Activated naive CD8-positive, alpha-beta T cell treated with anti-CD3 and anti-CD28 coated beads, Interleukin-2, amount 50 U/mL, for 24 hours (primary cell): ENCODE measurements at places on chromosomes 13 and 19.

DNA sequence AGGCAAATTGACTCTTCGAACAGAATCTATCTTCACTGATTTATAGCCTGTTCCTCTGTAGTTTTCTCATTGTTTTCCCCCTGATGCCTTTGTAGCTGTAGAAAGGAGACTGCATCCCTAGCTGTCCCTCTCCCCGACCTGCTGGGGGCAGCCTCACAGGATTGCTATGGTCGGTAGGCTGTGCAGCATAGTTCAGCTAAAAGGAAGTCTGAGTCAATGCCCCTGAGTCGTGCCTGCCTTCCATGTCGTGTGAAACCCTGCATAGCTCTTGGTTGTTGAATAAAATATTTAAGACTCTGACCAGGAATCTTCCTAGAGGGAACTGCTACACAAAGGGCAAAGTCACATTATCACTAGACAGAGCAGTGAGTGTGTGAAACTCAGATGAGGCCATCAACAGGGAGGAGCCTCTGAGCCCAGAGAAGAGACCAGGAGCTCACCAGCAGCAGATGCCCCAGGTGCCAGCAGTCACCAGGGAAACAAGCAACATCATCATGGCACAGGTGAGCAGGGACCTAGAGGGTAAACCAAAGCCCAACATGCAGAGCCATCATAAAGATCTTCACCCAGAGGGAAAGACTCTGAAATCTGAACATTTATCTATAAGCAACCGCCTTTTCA is 108.4 kb upstream of the NBEA start:
- H3K27me3 ChIP-seq: peaks cover 2% of the 10 kb centered on the region
- DNase-seq: no peak
- H3K27ac ChIP-seq: no peak overlapping the region
- H3K36me3 ChIP-seq: no peaks in the 10 kb centered on the region

DNA sequence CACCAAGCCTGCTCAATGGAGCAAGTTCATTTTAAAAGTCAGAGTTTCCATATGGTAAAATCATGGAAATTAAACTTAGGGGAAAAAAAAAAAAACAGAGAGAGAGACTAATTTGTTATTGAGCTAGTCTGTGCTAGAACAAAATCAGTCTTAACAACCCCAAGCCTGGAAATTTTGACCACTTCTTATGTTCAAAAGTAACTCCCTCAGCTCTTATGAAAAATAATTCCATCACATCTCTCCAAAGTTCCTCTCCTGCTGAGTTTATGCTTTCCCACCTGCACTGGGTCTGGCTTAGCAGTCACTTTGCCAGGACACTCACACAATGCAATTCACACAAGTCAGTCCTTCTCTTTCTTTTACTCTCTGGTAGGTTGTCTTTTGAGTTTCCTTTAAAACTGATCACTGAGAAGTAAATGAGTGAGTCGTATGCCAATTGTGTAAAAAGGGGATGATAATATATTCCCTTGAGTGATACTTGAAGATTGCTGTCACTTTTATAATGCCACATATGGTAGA is 92.6 kb downstream of the ENOX1 start:
- DNase-seq: no peak
- no peak overlapping the region for H3K4me3 ChIP-seq
- peak overlapping the region; percentile 50 for H3K27ac ChIP-seq
- no peaks in the 10 kb centered on the region for H3K36me3 ChIP-seq
- H3K27me3 ChIP-seq: peaks cover 18% of the 10 kb centered on the region

- no peaks in the 10 kb centered on the region for H3K4me1 ChIP-seq
- DNase-seq: no peak
- no peak overlapping the region for H3K4me3 ChIP-seq
- H3K27me3 ChIP-seq: peaks cover 2% of the 10 kb centered on the region
- no peak overlapping the region for H3K27ac ChIP-seq
Measured at GRCh38 chr13:38743466-38743865, 56.6 kb downstream of the FREM2 start.

GRCh38 chr19:15587663-15588062 is 27.4 kb upstream of the CYP4F8 start:
- H3K4me3 ChIP-seq: no peak overlapping the region
- H3K27me3 ChIP-seq: peaks cover 11% of the 10 kb centered on the region
- H3K36me3 ChIP-seq: no peaks in the 10 kb centered on the region

- peaks cover 3% of the 10 kb centered on the region for H3K4me1 ChIP-seq
- H3K27me3 ChIP-seq: peaks cover 64% of the 10 kb centered on the region
- H3K27ac ChIP-seq: no peak overlapping the region
- H3K4me3 ChIP-seq: no peak overlapping the region
- H3K36me3 ChIP-seq: no peaks in the 10 kb centered on the region
Measured at GRCh38 chr19:13505761-13506470, 363 bp downstream of the CACNA1A start.

DNA sequence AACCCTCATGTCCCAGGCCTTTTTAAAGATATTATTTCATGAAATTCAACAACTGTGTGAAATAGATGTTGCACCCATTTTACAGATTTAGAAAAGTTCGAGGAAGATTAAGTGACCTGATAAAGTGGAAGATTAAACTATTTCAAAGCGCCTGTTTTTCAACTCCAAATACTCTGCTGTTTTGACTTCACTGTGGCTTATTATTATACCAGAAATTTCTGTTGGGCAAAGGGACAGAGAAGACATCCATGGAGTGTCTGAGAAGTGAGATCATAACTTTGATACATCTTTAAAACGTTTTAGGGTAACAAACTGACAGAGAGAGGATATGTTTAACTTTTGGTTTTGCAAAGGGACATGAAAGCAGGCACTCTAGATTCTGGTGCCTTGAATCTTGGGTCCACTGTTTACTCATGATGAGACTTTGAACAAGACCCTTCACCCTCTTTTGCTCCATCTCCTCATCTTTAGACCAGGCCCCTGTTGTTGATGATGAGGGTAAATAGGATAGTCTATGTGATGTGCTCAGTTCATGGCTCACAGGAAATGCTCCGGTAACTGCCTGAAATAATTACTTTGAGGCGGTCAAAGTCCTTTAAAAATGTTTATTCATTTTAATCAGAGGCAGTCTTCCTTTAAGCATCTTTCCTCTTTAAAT is 55.4 kb downstream of the RFC3 start:
- no peak overlapping the region for H3K27ac ChIP-seq
- H3K27me3 ChIP-seq: no peaks in the 10 kb centered on the region
- H3K36me3 ChIP-seq: no peaks in the 10 kb centered on the region
- no peak for DNase-seq
- H3K4me3 ChIP-seq: no peak overlapping the region

- H3K27me3 ChIP-seq: no peaks in the 10 kb centered on the region
- no peaks in the 10 kb centered on the region for H3K36me3 ChIP-seq
- no peak overlapping the region for H3K27ac ChIP-seq
- no peak for DNase-seq
- no peak overlapping the region for H3K4me3 ChIP-seq
Measured at GRCh38 chr13:35768073-35768472, 291.6 kb upstream of the MAB21L1 start.

- DNase-seq: no peak
- peak overlapping the region; percentile 30 for H3K27ac ChIP-seq
- H3K36me3 ChIP-seq: peaks cover 42% of the 10 kb centered on the region
- H3K4me1 ChIP-seq: peaks cover 63% of the 10 kb centered on the region
Measured at GRCh38 chr13:110702591-110703526, 3.1 kb downstream of the CARS2 start.

GRCh38 chr13:39419876-39420275 is 183.1 kb downstream of the LHFPL6 start:
- no peaks in the 10 kb centered on the region for H3K4me1 ChIP-seq
- H3K4me3 ChIP-seq: no peak overlapping the region
- no peak for DNase-seq

DNA sequence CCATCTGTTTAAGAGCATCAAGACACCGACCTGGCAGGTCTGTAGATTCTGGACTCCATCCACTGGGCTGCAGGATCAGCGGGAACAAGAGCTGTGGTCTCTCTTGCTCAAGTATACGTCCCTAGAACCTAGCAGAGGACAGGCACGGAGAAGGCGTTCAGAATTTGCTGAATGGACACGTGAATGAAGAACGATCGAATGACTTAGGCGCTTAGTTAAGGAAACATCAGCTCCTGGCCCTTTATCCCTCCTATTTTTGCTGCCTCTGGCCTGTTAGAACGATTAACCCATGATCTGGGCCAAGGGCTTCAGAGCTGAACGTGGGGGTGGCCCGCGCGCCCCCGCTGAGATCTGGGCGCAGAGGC is 953 bp downstream of the DZIP1 start:
- no peak for DNase-seq
- peaks cover 51% of the 10 kb centered on the region for H3K27me3 ChIP-seq
- H3K36me3 ChIP-seq: no peaks in the 10 kb centered on the region
- no peak overlapping the region for H3K27ac ChIP-seq

GRCh38 chr13:28166257-28166656 is 27.9 kb downstream of the PAN3 start:
- no peaks in the 10 kb centered on the region for H3K27me3 ChIP-seq
- DNase-seq: no peak
- H3K36me3 ChIP-seq: peaks cover 3% of the 10 kb centered on the region
- H3K27ac ChIP-seq: no peak overlapping the region

DNA sequence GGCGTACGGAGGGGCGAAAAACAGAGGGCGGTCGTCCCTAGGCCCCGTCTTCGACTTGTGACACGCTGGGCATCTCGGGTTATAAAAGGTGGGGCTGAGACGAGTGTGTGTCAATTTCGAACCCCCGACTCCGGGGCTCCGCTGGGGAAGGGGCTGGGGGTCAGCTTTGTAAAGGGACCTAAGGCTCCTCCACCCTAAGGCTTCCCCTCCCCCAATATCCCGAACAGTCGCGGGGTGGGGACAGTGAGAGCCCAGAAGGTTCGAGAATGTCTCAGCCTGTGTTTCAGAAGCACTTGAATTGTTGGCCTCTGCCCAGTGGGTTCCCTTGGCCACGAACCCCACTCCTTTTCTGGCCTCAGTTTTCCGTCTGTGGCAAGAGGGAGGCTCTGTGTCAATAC is 450 bp downstream of the SELENOW start:
- peak overlapping the region; percentile 86 for H3K4me3 ChIP-seq
- H3K36me3 ChIP-seq: peaks cover 24% of the 10 kb centered on the region
- DNase-seq: peak; percentile 19
- H3K27me3 ChIP-seq: no peaks in the 10 kb centered on the region

- H3K4me3 ChIP-seq: peak overlapping the region; percentile 71
- H3K27ac ChIP-seq: no peak overlapping the region
- DNase-seq: peak; percentile 50
- peaks cover 38% of the 10 kb centered on the region for H3K27me3 ChIP-seq
Measured at GRCh38 chr19:55369653-55370304, 484 bp downstream of the IL11 start.

- no peak overlapping the region for H3K4me3 ChIP-seq
- no peak for DNase-seq
- H3K4me1 ChIP-seq: no peaks in the 10 kb centered on the region
- no peaks in the 10 kb centered on the region for H3K27me3 ChIP-seq
Measured at GRCh38 chr13:110063490-110064421, 243.2 kb downstream of the COL4A1 start.

DNA sequence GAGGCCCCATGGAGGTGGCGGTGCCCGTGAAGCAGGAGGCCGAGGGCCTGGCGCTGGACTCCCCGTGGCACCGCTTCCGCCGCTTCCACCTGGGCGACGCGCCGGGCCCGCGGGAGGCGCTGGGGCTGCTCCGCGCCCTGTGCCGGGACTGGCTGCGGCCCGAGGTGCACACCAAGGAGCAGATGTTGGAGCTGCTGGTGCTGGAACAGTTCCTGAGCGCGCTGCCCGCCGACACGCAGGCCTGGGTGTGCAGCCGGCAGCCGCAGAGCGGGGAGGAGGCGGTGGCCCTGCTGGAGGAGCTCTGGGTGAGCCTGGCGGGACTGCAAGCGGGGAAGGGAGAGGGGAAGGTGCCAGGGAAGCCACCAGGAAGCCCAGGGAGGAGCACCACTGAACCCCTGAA is 5.8 kb downstream of the ZNF444 start:
- H3K4me3 ChIP-seq: no peak overlapping the region
- H3K27ac ChIP-seq: no peak overlapping the region
- H3K36me3 ChIP-seq: peaks cover 16% of the 10 kb centered on the region

- H3K36me3 ChIP-seq: peaks cover 33% of the 10 kb centered on the region
- peak overlapping the region; percentile 99 for H3K4me3 ChIP-seq
- peaks cover 49% of the 10 kb centered on the region for H3K4me1 ChIP-seq
- H3K27ac ChIP-seq: peak overlapping the region; percentile 84
Measured at GRCh38 chr19:34364462-34364829, 550 bp upstream of the GPI start.
